ENCODE measurements at places on chromosomes 6 and 20.

DNA sequence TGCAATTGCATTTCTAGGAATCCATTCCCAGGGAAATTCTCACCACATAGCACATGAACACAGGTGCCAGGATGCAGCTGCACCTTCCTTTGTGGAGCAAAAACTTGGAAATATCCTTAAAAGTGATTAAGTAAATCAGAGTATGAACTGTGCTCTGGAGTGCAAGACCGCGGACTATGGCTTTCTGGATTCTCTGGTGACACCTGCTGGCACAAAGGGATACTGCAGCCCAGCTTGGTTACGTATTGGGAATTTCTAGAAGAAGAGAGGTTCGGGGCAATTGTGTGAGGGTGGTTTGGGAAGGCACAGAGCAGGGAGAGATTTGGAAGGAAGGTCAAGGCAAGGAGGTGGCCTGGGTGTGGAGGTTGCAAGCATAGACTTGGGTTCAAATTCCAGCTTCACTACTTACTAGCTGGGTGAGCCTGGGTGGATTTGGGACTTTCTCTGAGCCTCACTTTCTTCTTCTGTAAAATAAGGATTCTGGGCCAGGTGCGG is 15.9 kb upstream of the PEDS1 start:
- no peak for DNase-seq

DNA sequence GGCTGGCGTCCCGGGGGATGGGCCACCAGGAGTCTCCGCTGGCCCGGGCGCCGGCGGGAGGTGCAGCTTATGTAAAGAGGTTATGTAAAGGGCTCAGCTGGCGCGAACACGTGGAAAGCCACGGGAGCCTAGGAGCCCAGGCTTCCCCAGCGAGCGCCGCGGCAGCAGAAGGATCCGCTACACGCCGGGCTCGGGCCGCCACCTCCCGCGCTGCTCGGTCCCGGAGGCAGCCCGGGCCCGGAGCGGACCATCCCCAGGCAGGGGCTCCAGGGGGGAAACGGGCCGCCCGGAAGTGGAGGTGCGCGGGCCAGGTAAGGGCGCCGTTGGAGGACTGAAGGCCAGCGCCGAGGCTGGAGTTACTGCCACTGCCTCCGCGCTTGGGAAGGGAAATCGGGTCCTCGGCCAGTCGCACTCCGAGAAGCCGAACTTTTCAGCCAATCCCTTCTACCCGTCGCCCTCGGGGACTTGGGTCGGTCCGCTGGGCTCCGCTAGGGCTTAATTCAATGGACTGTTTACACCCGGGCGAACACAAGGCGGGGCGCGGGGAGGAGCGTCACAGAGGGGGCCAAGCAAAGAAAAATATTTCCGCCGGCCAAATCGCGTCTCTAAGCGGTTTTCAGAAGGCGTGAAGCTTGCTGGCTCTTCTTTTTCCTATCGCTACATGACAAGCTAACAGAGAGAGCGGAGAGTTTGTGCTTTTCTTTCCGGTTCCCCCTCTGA is 398 bp downstream of the STK35 start:
- DNase-seq: peak; percentile 96

DNA sequence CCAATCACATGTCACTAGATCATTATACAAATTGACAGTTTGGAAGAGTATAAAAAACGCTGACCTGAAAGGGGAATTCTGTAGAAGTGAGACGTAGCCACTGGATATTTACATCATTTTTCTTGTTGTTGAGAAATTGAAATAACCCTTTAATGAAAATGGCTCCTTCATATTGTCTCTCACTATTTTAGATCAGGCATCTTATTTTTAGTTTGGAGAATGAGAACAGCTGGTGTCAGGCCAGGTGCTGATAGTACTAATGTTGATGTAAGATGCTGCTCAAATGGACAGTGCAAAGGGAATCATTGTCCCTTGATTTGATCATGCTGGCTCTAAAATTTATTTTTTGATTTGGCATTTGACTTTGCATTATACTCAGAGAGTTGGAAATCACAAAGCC is 17.4 kb downstream of the NKAIN2 start:
- DNase-seq: no peak

GRCh38 chr6:42372699-42373098 is 79.0 kb downstream of the TRERF1 start:
- no peak for DNase-seq

Measured in coronary artery (tissue), 2 donors.